ENCODE measurements at places on chromosomes 2 and 18.

DNA sequence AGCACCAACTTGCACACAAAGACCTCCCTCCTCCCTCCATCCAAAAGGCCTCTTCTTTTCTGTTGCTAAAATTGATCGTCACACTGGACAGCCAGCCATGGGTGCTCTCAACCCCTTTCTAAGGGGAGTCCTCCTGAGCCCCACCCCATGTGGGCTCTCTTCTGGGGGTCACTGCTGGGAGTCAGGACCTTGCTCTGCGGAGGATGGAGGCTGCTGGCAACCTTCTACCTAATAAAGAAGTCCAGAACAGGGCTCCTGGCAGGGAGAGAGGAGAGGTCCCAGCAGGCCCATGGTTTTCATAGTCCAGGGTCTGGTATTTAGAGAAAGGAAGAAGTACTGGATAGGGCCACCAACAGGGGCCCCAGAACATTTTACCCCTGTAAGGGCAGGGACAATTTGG, 67.6 kb upstream of the OTOS start:
- DNase-seq = no peak

DNA sequence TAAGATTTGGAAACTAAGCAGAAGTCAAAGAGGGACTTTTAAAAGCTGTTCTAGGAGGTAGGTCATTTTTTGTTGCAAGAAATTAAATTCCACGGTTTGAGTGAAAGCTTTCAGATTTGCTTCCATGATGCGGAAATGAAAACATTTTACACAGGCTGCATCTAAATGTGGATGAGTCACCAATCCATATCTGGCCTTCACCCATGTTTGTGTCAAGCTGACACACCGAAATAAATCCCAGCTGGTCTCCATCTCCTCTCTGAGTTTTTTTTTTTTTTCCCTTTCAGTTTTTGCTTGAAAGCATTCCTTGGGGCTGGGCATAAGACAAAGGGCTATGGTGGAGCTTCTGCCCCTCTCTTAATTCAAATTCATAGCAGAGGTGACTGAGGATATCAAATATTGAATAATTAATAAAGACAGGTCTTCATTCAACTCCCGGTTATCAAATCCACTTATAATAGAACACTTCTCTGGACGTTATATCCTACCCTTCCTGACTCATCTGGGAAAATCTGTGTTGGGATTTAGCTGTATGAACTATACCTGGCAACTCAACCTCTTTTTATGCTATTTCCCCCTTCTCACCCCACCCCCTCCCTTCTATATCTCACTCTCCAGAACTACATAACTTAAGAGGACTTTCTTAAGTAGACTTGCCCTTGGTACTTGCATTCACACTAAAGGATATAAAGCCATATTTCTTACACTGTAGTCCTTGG, 558.3 kb upstream of the GCFC2 start:
- no peak for DNase-seq

DNA sequence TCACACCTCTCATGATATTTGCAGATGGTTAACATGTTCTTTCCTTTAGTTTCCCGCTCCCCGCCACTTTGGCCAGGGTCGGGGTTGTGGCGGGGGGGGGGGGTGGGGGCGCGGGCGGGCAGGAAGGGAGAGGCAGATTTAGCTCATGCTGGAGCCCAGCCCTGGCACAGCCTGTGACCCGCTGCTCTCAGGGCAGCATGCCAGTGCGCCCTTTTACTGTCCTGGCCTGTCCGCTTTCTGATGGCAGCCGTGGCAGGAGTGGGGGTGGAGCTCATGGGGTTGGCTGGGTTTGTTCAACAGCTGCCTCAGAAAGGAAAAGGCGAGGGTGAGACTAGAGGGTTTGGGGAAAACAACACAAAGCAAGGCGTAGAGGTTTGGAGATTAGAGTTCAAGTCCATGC, 56.1 kb downstream of the TNP1 start:
- DNase-seq = peak; percentile 49

DNA sequence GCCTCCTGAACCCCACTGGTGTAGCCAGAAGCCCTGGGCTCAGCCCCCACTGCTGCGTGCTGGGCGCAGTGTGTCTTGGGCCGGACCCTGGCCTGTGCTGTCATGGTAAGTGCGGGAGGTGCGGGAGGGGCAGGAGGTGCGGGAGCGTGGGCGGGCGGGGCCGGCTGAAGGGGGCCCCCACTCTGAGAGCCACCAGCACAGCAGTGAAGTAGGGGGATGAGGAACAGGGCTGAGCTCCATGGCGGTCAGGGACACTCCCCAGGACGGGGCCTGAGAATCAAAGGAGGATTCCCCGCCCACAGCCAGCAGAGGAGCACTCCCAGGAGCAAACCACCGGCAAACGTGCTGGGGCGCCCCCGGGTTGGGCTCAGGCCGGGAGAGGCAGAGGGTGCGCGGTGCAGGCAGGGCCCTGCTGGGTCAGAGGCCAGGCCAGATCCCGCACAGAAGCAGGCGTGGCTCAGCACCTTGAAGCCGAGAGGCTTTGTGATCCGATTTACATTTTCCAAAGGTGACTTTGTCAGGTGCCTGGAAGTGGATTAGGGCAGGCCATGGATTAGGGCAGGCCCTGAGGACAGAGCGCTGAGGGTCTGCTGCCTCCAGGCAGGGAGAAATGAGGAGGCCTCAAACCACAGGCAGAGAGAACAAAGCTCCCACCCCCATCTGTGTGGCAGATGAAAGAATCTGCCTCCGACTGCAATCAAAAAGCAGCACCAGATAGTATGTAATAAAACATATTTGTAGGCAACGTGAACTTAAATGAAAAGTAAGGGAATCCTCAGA, 152.0 kb upstream of the RAB6C start:
- DNase-seq = no peak

DNA sequence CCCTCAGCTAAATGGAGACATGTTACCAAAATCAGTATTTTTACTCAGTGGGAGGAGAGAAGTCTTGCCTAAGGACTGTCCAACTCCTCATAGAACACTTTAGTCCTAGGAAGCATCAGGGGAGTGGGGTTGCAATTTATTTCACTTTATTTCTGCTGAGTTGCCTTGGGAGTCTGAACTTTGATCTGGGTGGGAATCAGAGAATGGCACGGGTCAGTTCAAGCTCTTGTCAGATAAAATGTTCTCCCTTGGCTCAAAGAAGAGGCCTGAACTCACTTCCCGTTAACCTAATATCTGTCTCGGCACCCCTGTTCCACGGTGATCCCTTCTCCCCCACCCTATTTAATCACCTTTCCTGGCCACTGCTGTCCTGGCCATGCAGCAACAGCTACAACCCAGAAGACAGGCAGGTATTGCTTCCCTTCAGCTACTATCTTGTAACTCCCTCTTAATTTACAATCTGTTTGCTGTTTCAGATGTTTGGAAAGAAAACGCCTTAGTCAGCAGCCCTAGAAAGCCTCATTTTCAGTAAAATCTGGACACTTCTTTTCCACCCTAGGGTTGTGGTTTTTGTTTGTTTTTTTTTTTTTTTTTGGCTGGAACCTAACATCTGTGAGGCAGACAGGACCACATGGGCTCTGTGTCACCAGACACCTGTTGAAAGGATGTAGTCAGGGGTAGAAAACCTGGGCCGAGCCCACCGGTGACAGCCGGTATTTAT, 52.5 kb downstream of the SERTAD2 start:
- DNase-seq = no peak

DNA sequence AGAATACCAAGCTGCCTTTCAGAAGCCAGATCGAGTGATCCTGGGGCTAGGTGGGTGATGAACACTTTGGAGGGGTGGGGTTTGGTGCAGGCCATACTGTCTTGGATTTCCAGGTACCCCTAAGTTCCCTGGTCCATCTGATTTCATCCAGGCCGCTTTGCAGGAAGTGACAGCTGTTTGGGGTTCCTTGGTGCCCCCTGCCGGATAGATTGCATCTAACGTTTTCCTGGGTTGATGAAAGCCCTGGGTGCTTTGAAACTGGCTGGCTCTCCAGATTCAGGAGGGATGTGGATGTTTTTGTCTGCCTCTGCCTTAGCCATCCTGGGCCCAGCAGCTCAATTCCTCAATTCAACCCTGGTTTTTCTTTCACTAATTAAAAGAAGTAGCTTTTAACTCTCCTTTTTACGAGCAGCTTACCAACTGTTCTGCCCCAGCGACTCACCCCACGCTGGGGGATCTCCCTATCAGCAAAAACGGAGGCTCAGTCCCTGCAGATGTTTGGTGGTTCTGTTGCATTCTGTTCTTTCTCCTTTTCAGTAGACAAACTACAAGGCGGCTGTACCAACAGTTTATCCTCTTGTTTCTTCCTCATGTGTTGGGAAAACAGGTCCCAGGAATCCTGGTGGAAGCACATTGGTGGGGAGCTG, 37.1 kb downstream of the ARHGEF4 start:
- peak; percentile 36 for DNase-seq

GRCh38 chr2:239321596-239322415, 79.0 kb downstream of the HDAC4 start:
- no peak for DNase-seq

DNA sequence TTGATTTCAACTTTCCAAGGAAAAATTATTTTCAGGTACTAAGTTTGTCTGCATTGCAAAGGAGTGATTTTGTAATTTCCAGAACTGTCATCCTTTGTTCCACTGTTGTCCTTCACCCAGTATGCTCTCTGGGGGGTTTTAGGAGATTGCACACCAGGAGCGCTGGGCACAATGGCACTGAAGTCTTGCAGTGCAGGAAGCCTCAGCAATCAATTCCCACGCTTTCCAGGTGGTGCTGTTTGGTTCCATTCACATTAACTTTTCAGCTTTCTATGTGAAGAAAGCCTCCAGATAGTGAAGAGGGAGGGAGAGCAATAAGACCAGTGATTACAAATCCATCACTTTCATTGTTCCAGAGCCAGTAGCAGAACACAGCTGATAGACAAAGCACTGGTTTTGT, 344.0 kb upstream of the VWC2L start:
- DNase-seq = no peak

DNA sequence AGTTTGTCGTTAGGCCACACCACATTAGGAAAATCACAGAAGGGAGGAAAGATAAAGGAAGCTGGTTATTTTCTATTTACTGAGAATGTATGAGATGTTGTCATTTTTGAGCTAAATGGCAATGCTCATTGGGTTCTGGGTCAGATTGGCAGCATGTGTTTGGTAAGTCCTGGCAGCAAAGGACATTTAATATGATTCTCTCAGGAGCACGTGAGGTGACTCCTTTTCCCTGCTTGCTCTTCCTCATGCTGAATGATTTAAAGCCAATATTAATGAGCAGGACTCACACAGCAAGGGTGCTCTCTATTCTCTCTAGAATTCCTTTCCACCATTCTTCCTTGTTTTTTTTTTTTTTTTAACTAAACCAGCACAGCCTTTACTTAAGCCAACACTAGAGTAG, 298.2 kb downstream of the XIRP2 start:
- DNase-seq = no peak

GRCh38 chr2:70069049-70069448, 18.2 kb upstream of the PCBP1 start:
- no peak for DNase-seq

- no peak for DNase-seq
Observed at GRCh38 chr18:44920441-44920840, 239.8 kb downstream of the SETBP1 start.

DNA sequence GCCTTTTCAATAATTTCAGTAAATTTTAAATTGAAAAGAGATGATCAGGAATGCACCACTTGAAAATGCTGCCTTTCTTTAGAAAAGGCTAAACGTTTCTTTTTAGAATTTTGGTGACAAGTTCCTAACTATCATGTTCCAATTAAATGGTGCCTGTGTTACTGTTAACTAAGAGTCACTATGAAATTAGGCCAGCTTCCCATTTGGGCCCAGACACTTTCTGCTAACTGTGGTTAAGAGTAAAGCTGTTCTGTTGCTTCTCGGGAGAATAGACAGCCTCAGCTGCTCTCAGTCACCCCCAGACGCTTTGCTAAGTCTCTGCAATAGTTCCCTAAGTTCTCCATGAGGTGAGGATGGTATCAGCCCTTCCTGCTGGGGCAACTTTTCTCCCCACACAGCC, 90.2 kb downstream of the NPAS2 start:
- DNase-seq = no peak

GRCh38 chr2:71614976-71615766, 161.8 kb downstream of the DYSF start:
- no peak for DNase-seq

- DNase-seq = no peak
Observed at GRCh38 chr2:20193185-20193584, 31.7 kb downstream of the SDC1 start.

GRCh38 chr2:237455764-237456163, 31.3 kb upstream of the MLPH start:
- no peak for DNase-seq

Data from NCI-H1092 (cell line).